WTC11 (cell line): ENCODE measurements at places on chromosomes 4 and X. TPM values are rescaled to one million over a fixed set of nuclear protein-coding genes. Genes with fewer than 3 reads are reported as not detected.

HMX1 gene
- 6.9 to 10.0 TPM (median 7.8 TPM) in 3 replicates for total RNA-seq

- DNase-seq, result no peak
Measured at GRCh38 chr4:56305390-56305789, 81.9 kb downstream of the AASDH start.

GRCh38 chrX:137166591-137166990 lies 132.8 kb upstream of the GPR101 start:
- peak; percentile 53 for DNase-seq

DNA sequence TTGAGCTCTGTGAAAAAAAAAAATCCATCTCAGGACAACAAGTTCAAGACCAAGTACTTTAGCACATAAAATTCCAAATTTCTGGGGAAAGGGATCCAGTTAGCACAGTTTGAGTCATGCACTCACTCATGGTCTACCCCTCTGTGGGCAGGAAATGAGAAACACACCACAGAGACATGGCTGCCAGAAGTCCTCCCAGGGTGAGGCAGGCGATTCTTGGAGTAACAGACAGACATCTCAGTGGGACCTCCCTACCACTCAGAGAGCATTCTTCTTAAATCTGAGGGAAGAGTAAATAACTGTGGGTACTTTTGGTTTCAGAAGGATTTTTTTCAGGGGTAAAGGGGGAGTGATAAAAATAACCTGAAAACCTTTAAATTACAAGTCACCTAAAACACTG lies 14.1 kb downstream of the CXCL1 start:
- no peak for DNase-seq

GRCh38 chr4:186725469-186726425 lies 2.1 kb upstream of the FAT1 start:
- peak; percentile 71 for DNase-seq

- no peak for DNase-seq
Measured at GRCh38 chr4:24963277-24963676, 50.4 kb upstream of the CCDC149 start.

- DNase-seq, result no peak
Measured at GRCh38 chrX:65997978-65998717, 41.7 kb downstream of the VSIG4 start.

SYTL4 gene
- 0.16 to 0.31 TPM (median 0.27 TPM) in 3 replicates for total RNA-seq

- DNase-seq, result no peak
Measured at GRCh38 chrX:133461231-133461630, 45.9 kb upstream of the GPC4 start.

DNA sequence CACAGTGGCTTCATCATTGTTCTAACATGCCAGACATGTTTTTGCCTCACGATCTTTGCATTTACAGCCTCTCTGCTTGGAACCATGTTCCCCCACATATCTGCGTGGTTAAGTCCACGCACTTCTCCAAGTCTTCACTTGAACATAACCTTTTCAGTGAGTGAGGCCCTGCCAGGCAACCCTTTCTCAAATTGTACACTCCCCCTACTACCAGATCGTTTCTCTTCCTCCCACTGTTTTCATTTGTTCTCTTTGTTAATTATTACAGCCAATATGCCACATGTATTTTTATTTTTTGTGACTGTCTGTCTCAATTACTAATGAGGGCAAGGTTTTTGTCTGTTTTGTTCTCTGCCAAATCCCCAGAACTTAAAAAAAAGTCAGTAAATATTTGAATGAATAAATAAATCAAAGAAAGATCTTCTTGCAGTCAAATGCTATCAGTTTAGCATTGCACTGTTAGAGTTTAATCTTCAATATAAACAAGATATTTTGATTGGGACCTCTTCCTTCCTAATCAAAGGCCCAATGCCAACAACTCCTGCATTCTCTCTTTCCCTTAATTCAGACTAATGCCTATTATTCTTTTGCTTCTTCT lies 18.2 kb downstream of the CTSO start:
- no peak for DNase-seq

DNA sequence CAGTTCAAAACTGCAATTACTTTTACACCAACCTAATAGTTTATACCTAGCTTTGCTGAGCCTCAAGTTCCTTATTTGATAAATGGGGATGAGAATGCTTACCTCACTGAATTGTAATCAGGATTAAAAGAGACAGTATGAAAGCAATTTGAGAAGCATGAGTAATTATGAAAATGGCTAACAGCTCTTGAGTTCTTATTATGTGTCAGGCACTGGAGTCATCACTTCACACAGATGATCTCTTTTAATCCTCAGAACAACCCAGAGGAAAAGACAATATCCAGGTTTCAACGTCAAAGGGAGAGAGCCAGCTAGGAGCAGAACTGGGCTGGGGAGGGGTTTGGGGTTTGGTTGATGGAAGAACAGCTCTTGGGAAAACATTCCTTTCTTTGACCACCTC lies 221.0 kb upstream of the NWD2 start:
- DNase-seq, result no peak

DNA sequence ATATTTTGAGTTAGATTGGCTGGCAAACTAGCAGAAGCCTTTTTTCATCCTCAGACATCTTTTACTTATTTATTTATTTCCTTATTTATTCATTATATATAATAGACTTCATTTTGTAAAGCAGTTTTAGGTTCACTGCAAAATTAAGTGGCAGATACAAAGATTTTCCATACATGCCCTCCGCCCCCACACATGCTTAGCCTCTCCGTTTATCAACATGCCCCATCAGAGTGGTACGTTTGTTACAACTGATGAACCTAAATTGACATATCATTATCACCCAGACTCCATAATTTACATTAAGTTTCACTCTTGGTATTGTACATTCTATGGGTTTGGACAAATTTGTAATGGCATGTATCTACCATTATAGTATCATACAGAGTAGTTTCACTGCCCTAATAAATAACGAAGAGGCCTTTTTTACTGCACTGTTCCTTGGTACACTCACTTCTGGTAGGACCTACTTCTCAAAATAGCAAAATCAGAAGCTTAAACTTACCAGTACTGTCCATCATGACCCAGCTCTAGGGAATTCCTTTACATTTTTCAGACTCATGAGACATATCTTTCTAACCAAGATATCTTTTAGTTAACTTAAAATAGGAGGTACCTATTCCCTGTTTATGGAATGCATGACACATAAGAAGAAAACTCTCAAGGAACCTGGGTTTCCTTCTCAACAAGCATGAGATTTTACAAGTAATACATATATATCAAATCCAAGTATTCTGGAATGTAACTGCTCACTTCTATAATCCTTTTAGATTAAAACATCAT lies 4.8 kb upstream of the TMPRSS11B start:
- no peak for DNase-seq

DNA sequence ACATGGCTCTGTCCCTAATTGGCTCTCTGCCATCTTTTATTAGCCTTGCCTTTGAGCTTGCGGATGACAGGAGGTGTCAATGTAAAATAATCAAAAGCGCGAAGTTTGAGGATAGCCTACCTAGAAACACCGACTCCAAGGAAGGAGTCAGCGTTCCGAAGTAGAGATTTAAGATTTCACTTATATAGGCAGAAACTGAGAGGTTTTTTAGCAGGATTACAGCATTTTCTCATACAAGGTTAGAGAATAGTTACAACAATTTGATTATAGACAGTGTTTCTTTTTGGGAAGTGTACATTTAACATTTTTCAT lies 499 bp upstream of the NFXL1 start:
- no peak for DNase-seq

DNA sequence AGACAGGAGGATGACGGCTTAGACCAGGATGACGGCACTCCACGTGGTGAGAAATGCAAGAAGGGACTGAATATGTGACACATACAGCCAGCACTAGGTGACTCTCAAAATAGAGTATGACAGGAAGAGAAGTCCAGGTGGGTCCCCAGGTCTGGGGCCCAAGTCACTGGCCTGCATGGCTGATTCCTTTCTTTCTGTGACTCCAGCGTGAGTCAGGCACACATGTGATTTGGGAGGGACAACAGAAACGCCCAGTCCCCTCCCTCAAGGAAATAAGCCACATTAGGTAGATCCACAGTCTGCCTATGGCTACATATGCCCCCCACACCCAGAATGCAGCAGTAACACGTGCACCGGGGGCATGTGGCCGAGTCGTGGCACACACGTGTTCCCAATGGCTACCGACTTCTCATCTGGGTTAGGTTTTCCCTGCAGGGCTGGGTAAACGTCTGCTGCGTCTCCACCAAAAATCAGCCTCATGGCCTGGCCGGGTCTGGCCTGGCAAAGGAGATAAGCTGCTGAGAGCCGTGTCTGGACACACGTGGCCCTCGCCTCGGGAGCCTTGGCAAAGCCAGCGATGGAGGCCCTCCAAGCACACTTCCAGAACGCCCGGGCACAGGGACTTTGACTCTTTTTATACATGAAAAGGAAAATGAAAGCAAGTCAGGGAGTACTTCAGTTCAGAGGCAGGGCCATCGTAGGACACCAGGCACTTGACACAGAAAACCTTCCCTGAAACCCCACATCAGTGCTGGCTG lies 19.3 kb downstream of the SEL1L3 start:
- no peak for DNase-seq

DCAF8L2 gene
- total RNA-seq, result not detected in 3 replicates

HSFX1 gene
- total RNA-seq, result 0.48 to 0.85 TPM (median 0.66 TPM) in 3 replicates

DNA sequence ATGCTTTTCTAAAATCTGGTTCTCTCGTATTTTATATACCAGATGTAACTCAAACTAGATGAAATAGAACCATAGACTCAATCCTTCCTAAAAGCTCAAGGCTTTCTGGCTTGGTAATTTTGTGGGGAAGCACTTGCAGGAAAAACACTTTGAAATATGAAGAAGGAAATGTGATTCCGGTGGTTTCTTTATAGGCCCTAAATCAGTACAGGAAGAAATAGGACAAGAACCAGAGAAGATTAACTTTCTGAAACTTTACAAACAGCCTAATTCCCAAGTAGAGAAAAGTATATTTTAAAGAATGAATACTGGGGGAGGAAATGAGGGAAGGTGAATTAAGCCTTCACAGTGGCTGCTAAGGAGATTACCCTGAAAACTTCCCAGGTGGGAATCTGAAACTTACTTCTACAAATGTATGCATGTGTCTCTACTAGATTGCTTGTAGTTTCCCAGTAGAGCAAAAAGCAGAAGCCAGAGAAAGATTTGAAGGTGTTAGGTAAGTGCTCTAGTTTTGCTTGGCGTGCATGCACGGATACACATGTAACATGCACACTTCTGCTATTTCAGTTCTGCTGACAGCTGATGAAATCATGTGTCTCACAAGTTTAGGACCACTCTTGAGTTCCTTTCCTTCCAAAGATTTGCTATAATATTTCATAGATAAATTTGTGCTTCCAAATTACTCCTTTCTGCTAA lies 92.1 kb downstream of the AFF1 start:
- no peak for DNase-seq

- DNase-seq, result no peak
Measured at GRCh38 chr4:73606465-73606974, 13.7 kb downstream of the RASSF6 start.

DNA sequence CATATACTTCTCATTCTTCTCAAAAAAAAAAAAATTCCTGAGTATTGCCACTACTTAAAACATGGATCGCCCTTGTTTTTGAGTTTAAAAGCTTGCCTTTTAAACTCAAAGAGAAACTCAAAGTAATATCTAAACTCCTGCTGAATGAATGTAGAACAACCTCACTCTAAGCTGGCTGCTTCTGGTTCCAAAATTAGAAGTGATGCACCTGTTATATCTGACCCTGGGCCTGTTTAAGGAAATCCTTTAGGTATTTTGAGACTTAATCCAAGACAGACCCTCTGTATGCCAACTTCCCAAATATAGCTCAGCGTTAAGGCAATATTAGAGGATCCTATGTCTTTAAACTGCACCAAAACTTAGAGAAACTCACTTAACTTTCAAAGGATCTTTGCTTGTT lies 1.8 kb upstream of the OTUD4 start:
- DNase-seq, result no peak

DNA sequence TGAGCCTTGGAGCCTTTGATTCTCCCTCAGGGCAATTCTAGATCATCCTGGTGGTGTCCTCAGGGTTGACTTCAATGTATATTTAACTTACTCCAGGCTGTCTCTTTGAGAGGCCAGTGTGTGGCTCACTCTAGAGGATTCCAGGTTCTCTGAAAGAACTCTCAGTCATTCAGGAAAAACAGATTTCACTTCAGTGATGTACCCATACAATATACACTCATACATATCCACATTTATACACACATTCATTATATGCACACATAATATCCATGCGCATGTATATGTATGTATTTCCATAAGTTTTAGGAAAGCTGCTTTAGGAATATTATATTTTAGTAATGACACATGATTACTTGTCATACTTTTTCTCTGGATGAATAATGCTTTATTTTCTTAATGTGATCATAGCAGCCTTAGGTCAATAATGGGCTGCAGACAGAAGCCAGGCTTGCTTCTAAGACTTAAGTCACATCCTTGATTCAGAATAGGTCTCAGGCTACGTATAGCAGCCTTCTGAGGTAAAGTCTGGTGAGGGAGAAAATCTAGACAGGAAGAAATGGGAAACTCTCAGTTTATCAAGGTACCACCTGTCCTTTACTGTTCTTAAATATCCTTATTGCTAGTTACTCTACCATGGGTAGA lies 397.0 kb downstream of the GPAT3 start:
- DNase-seq, result no peak

- no peak for DNase-seq
Measured at GRCh38 chr4:15353207-15353606, 74.6 kb upstream of the C1QTNF7 start.

ZNF732 gene
- 28.1 to 33.8 TPM (median 30.2 TPM) in 3 replicates for total RNA-seq

DNA sequence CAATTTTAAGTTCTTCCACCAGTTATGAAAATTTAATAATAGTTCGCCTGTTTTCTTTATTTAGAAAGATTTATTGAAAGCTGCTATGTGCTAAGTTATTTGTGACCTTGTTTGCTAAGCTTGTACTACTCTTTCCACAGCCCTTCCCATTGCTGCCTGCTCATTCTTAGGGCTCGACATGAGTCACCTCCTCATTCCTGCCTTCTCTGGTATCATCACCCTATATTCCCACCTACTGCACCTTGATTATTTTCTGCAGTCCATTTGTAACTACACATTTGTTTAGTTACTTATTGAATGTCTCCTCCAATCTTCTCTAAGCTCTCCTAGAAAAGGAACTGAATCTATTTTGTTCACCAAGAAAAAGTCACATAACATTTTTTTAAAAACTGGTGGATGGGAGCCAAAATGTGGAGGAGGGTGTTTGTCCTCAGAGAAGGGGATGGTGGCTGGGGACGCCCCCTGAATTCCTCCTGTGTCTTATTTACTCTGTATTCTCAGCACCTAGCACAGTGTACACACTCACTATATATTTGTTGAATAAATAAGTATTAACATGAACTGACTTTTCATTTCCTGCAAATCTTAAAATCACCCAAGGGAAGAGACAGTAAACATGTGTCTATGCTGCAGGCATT lies 3.7 kb upstream of the RAB9A start:
- no peak for DNase-seq

- DNase-seq, result no peak
Measured at GRCh38 chr4:105113800-105114199, 32.9 kb upstream of the TET2 start.

- no peak for DNase-seq
Measured at GRCh38 chr4:25013756-25014661, 16.7 kb downstream of the LGI2 start.
